ENCODE measurements at places on chromosomes 11 and 22. TPM values are rescaled to one million over a fixed set of nuclear protein-coding genes. Genes with fewer than 3 reads are reported as not detected.

IRAG1 gene
- 0.76 TPM for total RNA-seq

LARGE2 gene
- total RNA-seq = under 0.01 TPM

ZNF202 gene
- total RNA-seq = 5.9 TPM

FAT3 gene
- total RNA-seq = 0.11 TPM

PRR5 gene
- total RNA-seq = 16.3 TPM

INS gene
- total RNA-seq = not detected

SPCS2 gene
- 17.0 TPM for total RNA-seq

ASCC2 gene
- total RNA-seq = 35.3 TPM

FBXO3 gene
- 145 TPM for total RNA-seq

BACE1-AS gene
- 4.7 TPM for total RNA-seq

BIRC3 gene
- total RNA-seq = 0.54 TPM

OR5A1 gene
- not detected for total RNA-seq

SLC22A9 gene
- not detected for total RNA-seq

MUC15 gene
- 0.39 TPM for total RNA-seq

PLAAT5 gene
- total RNA-seq = 5.9 TPM

RBM4 gene
- total RNA-seq = 98.2 TPM

ZNF70 gene
- 6.5 TPM for total RNA-seq

TUT1 gene
- 5.9 TPM for total RNA-seq

RNF169 gene
- 18.8 TPM for total RNA-seq

OPCML gene
- total RNA-seq = not detected

MOV10L1 gene
- total RNA-seq = 0.39 TPM
